CD4-positive, alpha-beta T cell treated with Interferon gamma for 1 hour (primary cell): ENCODE measurements at places on chromosomes 7 and 10.

DNA sequence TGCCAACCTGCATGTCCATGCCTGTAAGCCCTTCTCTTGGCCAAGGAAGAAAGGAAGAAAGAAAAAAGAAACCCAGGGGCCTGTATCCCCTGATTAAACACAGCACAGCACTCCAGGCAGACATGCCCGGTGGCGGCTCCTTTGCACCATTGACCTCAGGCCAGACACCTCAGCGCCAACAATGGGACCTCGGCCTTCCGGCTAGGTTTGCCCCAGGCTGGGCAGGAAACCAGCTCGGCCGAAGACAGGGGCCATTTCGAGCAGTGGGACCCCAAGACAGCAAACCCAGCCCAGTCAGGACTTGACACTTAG is 2.8 kb downstream of the HOXA10 start:
- no peak for DNase-seq

- no peak for DNase-seq
Measured at GRCh38 chr7:143426479-143427142, 16.6 kb upstream of the TAS2R60 start.

DNA sequence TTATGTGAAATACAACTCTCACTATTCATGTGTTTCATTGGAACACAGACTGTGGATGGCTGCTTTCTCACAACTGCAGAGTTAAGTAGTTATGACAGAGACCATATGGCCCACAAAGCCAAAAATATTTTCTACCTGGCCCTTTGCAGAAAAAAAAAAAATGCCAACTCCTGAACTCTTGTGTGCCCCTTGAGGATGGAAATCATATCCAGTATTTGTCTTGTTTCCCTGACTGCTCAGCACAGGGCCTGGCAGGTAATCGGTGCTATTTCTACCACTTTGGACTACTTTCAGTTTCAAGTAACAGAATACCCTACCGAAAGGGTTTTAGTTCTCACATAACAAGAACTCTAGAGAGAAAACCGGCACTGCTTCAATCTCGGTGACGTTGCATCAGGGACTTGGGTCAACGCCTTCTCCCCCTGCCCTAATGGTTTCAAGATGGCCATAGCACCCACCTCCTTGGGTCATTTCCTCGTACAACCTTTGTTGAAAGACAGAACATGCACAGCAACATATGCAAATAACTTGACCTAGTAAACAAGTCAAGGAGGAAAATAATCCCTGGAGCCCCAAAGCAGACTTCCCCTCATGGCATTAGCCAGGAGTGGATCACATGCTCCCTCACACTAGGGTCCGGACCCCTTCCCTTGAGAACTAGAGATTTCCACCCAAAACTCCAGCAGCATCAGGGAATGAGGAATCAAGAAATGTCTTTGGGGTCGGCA is 11.8 kb upstream of the GPNMB start:
- DNase-seq, result no peak

GRCh38 chr10:13960603-13961002 is 370.1 kb downstream of the FRMD4A start:
- no peak for DNase-seq
